Activated T-cell treated with anti-CD3 and anti-CD28 coated beads for 1 hour (primary cell): ENCODE measurements at places on chromosomes 11 and 22.

- no peak for DNase-seq
Measured at GRCh38 chr11:103920449-103920848, 116.0 kb upstream of the DDI1 start.

- DNase-seq, result no peak
Measured at GRCh38 chr11:30091737-30092136, 74.9 kb upstream of the KCNA4 start.

- DNase-seq, result no peak
Measured at GRCh38 chr11:35362521-35362980, 56.8 kb downstream of the SLC1A2 start.

GRCh38 chr11:101474666-101475065 lies 109.1 kb downstream of the TRPC6 start:
- DNase-seq, result no peak

- no peak for DNase-seq
Measured at GRCh38 chr11:31643857-31644256, 134.3 kb downstream of the ELP4 start.

DNA sequence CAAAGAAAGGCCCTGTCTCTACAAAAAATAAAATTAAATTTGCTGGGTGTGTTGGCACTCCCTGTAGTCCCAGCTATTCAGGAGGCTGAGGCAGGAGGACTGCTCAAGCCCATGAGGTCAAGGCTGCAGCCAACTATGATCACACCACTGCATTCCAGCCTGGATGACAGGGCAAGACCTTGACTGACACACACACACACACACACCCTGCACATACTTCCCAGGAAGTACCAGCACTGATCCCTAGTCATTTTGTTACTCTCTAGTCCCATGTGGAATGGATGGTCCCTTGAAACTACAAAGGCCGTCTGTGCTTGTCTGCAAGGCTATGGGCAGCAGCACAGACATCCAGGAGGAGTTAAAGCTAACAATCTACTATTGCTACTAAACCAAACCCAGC lies 59.7 kb upstream of the CYP2D6 start:
- DNase-seq, result no peak

DNA sequence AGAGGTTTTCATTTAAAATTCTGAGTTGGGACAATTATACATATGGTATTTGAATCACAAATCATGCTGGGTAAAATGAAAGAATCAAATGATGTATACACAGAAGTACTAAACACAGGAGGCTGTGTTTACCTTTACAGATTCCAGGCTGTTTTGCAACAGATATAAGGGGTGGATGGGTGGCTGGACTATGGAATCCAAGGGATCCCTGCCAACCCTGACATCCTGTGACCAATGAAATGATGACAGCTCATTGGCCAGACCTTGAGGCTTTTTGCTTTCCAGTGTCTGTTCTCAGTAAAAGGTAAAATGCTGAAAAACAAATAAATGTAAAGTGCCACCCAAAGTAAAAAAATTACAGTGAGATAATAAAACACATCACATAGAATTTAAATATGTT lies 3.3 kb upstream of the DDI1 start:
- no peak for DNase-seq

DNA sequence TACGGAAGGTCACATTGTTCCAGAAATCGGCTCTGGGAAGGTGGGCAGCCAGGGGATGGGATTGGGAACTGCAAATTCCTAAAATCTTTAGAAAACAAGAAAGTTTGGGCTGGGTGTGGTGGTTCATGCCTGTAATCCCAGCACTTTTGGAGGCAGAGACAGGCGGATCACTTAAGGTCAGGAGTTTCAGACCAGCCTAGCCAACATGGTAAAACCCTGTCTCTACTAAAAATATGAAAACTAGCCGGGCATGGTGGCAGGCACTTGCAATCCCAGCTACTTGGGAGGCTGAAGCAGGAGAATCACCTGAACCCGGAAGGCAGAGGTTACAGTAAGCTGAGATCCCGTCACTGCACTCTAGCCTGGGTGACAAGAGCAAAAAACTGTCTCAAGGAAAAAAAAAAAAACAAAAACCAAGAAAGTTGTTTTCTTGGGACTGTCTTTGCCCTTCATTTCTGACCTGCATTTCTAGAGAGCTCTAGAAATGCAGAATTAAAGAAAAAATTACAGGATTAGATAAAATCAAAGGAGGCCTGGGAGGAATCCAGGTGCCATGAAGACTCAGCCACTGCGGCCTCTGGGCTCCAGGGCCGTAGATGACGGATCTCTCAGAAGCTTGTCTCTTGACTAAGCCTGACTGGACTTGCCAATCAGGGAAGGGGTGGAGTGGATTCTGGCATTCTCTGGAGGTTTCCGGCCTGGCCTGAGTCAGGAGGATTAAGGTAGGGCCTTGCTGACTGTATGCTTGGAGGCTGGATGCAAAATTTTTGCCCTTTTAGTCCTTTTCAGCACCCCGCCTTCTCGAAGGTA lies 5.3 kb upstream of the MALAT1 start:
- no peak for DNase-seq

DNA sequence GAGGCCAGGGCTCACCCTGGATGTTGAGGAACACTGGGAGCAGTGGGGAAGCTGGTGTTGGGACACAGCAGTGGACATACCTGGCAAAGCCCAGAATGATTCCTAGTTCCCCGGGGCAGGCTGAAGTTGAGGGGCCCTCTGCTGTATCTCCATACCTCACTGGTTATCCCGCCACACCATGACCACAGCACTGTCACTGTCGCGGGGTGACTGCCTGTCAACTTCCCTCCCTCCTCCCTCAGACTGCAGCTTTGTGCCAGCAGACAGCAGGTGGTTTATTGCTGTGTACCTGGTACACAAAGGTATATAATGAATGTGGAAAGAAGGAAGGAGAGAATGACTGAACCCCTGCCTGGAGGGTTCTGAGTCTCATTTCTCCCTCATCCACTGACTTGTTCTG lies 318.7 kb downstream of the TMEM135 start:
- DNase-seq, result no peak

DNA sequence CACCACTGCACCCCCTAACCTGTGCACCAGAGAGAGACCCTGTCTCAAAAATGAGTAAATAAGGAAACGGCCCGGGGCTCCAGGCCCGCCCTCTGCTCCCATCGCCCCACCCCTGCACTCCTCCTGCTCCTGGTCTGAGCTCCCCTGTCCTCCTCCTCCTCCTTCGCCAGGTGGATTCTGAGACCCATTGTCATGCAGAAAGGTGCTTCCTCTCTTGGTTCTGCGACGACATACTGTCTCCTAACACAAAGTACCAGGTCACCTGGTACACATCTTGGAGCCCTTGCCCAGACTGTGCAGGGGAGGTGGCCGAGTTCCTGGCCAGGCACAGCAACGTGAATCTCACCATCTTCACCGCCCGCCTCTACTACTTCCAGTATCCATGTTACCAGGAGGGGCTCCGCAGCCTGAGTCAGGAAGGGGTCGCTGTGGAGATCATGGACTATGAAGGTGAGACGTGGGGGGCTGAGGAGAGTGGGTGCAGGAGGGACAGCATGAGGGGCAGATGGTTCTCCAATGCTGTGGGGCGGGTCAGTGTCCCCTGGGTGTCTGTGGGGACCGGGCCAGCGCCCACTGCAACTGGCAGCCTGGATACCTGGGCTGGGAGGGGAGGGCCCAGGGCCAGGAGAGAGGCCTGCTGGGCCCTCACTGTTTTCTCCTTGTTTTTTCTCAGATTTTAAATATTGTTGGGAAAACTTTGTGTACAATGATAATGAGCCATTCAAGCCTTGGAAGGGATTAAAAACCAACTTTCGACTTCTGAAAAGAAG lies 3.1 kb upstream of the APOBEC3D start:
- DNase-seq, result no peak

- DNase-seq, result peak; percentile 14
Measured at GRCh38 chr11:134027671-134028070, 41.2 kb upstream of the JAM3 start.

GRCh38 chr22:41596776-41597634 lies 7.4 kb upstream of the PMM1 start:
- DNase-seq, result peak; percentile 12

- no peak for DNase-seq
Measured at GRCh38 chr22:46022881-46023512, 46.0 kb upstream of the WNT7B start.

DNA sequence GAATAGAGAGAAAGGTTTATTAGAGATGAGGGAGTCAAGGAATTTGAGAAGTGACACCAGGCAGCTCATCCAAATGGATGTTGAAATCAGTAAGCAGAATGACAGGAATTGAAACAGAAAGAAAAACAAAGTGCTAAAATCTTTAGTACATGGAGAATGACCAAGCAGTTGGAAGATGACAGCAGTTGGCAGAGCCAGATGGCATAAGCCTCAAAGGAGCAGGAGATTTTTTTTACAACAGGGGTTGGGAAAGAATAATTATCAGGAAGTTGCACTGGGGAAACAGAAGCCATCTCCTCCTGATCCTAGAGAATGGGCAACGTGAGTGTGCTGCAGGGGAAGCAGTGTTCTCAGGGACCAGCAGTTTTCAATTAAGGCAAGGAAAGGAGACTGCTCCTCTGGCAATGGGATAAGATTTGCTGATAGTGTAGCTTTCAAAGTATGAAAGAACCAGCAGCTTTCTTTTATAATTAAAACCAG lies 28.9 kb downstream of the RAB39A start:
- DNase-seq, result no peak

DNA sequence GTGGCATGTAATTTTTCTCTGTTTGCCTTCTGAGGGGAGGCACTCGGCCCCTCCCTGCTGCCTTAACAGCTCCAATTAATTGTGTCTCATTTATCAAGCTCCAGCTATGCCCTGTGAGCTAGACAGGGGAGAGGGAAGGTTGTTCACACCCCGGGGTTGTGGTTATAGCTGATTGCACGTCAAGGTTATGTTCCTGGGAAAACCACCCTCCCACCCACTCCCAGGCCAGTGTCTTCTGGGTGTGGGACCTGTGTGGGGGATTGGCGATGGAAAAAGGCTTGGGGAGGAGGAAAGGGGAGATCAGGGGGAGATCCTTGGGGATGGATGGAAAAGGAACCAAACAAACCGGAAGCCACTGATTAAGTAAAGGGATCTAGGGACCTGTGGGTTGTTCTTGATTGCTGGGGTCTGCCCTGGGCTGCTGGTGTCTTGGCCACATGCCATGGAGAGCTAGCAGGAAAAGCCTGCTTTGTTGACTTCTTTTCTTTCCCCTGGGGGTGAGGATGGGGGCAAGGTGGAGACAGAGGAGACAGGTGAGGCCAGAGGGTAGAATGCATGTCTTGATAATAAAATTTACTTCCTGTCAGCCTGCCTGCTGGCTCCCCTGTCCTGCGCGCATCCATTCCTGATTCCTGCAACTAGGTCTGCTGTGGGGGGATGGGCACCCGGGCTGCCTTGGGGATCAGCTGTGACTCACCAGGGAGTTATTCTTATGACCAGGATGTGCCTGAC lies 13.5 kb upstream of the SORL1-AS1 start:
- no peak for DNase-seq

- DNase-seq, result no peak
Measured at GRCh38 chr11:3609416-3610265, 32.2 kb downstream of the ART5 start.

DNA sequence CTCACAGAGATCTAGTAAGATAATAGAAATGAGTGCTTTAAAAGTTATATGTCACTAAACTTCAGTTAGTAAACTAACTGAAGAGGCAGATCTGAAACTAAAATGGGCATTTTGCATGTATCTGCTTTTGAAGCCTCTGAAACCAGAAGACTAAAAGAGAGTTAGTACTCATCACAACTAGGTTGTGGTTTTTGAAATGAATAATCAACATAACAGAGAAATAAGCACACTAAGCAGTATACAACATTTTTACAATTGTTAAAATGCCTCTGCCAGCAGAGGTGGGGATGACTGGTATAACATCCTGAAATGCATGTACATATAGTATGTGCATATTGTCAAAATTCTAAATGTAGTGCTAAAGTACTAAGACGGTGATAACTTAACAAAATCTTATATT lies 564.5 kb downstream of the DLG2 start:
- no peak for DNase-seq

- no peak for DNase-seq
Measured at GRCh38 chr22:37571258-37571991, 8.5 kb downstream of the LGALS2 start.

DNA sequence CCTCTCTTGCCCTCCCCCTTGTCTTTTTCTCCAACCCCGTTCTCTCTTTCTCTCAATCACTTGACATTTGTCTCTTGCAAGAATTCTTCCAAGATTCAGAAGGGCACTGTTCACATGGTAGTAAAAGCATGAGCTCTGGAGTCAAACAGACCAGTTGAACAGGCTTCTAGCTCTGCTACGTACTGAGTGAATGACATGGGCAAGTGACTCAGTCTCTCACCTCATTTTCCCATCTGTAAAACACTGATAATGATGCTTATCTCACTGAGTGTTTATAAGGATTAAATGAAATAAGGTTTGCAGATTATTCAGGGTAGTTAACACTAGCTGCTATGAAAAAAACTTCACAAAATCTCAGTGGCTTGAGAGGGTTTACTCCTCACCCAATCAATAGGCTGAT lies 5.9 kb upstream of the IL10RA start:
- DNase-seq, result no peak

DNA sequence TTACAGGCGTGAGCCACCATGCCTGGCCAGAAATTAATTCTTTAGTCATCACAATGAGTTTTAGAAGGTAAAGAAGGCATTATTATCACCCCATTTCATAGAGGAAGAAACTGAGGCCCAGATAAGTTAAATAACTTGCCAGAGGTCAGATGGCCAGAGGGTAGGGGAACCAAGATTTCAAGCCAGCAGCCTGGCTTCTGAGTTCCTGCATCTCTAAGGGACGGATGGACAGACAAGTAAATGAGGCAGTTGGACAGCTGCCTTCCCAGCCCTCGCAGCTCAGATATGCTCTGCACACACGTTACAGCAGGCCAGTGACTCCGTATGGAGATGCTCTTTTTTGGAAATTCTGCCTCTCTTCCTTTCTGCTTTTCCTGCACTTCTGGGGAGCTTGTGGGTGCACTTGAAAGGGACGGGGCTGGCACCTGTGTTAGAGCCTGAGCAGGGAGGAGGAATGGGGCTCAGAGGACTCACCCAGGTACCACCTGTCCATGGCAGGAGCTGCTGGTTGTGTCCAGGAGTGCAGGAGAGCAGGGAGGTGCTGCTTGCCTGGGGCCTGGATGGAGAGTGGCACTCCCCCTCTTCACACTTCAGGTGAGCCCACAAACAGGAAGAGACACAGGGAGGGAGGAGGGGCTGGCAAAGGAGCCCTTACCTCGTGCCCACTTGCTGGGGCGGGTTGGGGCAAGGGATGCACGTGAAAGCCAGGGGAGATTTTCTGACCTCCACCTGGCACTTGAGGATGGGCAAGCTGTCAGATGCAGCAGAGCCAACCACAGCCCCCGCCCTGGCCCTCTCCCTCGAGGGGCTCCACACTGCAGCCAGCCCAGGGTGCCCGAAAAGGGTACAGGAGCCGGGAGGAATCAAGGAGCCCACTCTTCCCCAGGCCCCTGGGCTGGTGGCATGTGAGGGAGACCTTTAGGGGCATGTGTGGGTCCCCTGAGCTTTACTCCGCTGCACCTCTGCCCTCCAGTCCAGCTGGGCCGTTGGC lies 3.3 kb upstream of the FXYD2 start:
- no peak for DNase-seq
